SW 1271 (cell line): ENCODE measurements at places on chromosomes 13 and 19.

DNA sequence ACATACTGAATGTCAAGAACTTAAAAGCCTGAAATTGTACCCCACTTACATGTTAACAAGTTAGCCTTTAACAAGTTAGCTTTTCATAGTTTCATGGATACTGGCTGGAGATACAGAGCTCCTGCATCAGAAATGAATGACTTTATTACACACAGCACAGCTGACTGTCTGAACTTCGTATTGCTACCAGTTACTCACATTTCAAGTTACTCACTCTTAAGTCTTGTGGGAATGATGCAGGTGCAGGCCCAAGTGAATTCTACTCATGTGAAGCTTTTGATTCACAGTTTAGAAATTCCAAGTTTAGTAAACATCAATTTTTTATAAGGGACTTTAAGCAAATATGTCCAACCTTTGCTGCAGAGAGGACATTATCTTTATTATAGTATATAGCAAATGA lies 762.2 kb upstream of the PRR20A start:
- no peak for DNase-seq

DNA sequence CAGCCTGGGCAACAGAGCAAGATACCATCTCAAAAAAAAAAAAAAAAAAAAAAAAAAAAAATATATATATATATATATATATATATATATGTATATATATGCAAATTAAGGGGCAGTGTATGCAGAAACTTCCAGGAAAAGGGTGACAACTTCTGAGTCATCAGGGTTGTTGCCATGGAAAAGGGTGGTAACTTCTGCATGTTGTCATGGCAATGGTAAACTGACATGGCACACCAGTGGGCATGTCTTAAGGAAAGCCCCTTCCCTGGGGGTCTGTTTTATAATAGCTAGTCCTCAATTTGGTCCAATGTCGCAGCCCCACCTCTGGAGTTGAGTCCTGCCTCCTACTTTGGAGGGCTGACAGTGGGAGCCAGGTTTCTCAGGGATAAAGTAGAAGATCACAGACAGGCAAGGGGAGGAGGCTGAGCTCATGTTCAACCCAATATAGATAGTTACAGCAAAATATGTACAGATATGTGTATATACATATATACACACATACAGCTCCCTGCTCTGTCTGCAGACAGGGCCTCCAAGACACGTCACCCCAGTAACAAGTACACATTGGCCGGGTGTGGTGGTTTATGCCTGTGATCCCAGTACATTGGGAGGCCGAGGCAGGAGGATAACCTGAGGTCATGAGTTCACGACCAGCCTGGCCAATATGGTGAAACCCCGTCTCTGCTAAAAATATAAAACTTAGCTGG lies 7.2 kb upstream of the FCHO1 start:
- no peak for DNase-seq

- DNase-seq = no peak
Observed at GRCh38 chr19:4547303-4548237, 7.7 kb upstream of the LRG1 start.

GRCh38 chr13:85236413-85236812 lies 562.8 kb downstream of the SLITRK6 start:
- peak; percentile 9 for DNase-seq

- peak; percentile 19 for DNase-seq
Observed at GRCh38 chr13:79525064-79525857, 44.3 kb downstream of the NDFIP2 start.
